ENCODE measurements at places on chromosomes 1 and 21. TPM values are rescaled to one million over a fixed set of nuclear protein-coding genes. Genes with fewer than 3 reads are reported as not detected.

The NHLH2 gene
- total RNA-seq: not detected

The PLA2G5 gene
- not detected for total RNA-seq

The CELA3A gene
- 0.56 TPM for total RNA-seq

The AADACL3 gene
- not detected for total RNA-seq

The PRAMEF33 gene
- total RNA-seq: not detected

The TSTD1 gene
- total RNA-seq: 74.7 TPM

The SPATA21 gene
- total RNA-seq: not detected

The NTNG1 gene
- total RNA-seq: 0.30 TPM

The CAPN9 gene
- 36.3 TPM for total RNA-seq

The ST3GAL3 gene
- 5.1 TPM for total RNA-seq

The PDE9A gene
- total RNA-seq: 37.5 TPM

The PDE4B gene
- 2.0 TPM for total RNA-seq

The TMOD4 gene
- total RNA-seq: 0.67 TPM

The ERRFI1 gene
- total RNA-seq: 45.5 TPM

The DRAXIN gene
- total RNA-seq: 0.05 TPM

The CAP1 gene
- 500 TPM for total RNA-seq

The AMY1B gene
- not detected for total RNA-seq

The RAB7B gene
- 0.57 TPM for total RNA-seq

The GPR161 gene
- 2.5 TPM for total RNA-seq

The BARHL2 gene
- not detected for total RNA-seq

The SLC41A1 gene
- 8.1 TPM for total RNA-seq

The CLCA4 gene
- 426 TPM for total RNA-seq

The OR14C36 gene
- not detected for total RNA-seq

The CAMSAP2 gene
- total RNA-seq: 7.5 TPM

The SYPL2 gene
- total RNA-seq: 0.12 TPM

The MTMR11 gene
- 168 TPM for total RNA-seq

The NBPF10 gene
- 1.9 TPM for total RNA-seq

The ZNF648 gene
- total RNA-seq: 0.07 TPM

The TSPEAR gene
- total RNA-seq: not detected

The OLIG2 gene
- not detected for total RNA-seq

The MTARC1 gene
- total RNA-seq: 37.0 TPM

The RNF115 gene
- 6.9 TPM for total RNA-seq

The FCRLB gene
- 0.16 TPM for total RNA-seq

The CD244 gene
- 0.49 TPM for total RNA-seq

The SLAMF7 gene
- 4.9 TPM for total RNA-seq

All from colonic mucosa (tissue), 4 donors.